ENCODE measurements at places on chromosomes 5 and 9.

DNA sequence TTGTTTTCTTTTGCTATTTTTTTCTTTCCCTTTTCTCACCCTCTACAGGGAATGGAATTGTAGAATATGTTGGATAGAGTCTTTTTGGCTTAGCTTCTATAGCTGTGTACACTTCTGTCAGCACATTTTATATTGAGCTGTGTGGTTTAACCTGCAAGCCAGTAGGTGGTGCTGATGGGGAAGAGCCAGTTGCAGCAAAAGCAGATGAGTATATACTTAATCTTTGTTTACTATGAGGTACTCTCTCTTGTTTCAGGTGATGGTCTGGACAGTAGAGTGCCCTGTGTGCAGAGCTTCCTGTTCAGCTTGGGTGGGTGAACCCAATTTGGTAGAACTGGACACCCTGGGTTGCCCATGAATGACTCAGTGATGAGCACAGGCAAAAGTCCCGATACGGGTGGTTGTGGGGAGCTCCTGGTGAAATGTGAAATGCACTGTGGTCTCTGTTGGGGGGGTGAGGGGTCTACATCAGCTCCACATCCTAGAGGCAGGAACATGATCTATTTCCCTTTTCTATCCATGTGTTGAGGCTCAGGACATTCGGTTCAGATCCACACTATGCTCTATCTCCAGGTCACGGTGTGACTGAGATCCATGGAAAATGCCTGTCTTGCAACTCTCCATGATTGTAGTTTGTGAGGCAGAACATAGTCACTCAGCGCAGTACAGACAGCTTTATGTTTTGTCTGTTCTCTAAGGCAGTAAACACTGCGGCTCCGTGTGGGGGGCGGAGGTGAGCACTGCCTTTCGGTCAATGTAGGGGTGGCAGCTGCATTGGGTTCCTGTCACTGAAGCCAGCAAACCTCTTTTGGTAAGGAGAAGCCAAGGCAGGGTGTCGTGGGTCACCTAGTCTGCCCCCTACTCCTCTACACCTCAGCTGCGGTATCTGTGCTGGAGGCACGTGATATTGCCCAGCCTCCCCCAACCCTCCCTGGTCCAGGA lies 353.2 kb downstream of the PRR16 start:
- DNase-seq, result peak; percentile 31

- DNase-seq, result peak; percentile 37
These were observed 19.2 kb upstream of the SHB start for GRCh38 chr9:38088006-38088925.

DNA sequence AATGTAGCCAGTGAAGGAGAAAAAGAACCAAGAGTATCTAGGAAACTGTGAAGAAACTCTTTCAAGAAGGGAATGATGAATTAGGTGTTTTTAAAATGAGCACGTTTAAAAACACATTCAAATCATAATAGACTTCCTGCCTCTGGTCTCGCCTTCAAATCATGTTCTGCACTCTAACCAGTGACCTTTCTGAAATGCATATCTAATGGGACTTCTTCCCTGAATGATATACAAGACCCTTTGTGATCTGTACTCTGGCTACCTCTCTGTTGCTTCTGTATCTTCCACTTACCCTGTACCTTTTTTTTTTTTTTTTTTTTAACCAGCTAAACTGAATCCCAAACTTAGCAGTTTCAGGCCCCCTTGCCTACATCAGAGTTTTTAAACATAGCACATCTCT lies 19.5 kb downstream of the SRFBP1 start:
- no peak for DNase-seq

DNA sequence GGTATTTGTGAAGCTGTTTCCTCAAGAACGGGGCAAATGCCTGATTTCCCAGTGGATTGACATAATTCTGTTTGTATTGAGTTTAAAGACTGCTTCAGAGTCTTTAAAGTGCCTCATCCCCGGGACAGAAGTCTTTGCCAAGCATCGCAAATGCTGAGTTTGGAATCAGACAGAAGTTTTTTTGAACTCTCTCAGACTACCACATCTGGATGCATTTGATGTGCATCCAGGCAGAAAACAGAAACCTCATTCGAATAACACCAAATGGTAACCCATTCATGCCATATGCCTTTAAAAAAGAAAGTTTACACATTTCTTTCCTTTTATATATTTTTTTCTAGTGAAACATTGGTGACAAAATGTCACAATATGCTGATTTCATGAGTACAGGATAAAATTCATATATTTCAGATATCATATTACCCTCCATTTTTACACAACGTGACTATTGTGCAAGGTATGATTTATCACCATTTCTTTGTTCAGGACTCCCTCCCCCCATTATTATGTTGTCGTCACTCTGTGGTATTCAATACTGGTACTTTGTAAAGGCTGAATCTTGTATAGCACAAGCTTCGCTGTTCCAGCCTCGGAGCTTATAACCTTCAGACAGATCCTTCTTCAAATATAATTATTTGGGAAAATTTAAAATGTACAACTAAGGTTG lies 91.1 kb downstream of the ZNF608 start:
- no peak for DNase-seq

- DNase-seq, result no peak
These were observed 4.1 kb downstream of the FBXW11 start for GRCh38 chr5:172002310-172002709.

GRCh38 chr5:143206196-143207053 lies 197.1 kb downstream of the NR3C1 start:
- DNase-seq, result no peak

GRCh38 chr9:136090056-136090735 lies 4.9 kb downstream of the NACC2 start:
- no peak for DNase-seq

GRCh38 chr5:6711409-6712141 lies 1.7 kb upstream of the TENT4A start:
- DNase-seq, result peak; percentile 73

DNA sequence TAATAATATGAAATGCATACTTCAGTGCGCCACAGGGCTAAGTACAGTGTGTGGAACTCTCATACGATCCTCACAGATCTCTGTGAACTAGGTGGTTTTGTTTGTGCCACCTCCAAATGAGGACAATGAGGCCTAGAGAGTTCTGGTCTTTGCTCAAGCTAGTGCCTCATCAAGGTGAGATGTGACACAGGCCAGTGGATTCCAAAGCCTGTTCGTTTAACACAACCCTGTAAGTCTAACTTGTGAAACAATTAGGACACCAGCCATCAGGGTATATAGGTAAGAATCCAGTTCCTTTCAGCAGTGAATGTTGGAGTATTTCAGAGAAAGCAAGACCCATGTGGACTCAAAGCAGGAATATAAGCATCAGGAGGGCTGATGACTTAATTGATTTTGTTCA lies 130.7 kb upstream of the GAS1 start:
- no peak for DNase-seq

DNA sequence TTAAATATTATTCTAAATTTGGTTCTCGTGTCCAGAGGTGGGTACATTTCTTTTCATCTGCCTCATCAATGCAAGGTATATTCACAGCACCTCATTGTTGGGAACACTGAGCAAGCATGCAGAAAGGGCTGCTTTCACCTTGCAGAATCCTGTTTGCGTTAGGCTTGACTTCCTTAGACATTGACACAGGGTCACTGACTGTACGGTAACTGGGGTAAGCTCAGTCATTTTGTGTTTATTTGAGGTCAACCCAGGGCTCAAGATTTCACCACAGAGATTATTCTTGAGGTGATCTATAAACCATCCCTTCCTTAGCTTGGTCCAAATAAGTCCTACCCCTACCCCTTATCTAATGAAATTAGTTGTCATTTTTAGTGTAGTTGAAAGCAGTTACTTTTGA lies 1.7 kb upstream of the PTPDC1 start:
- no peak for DNase-seq

DNA sequence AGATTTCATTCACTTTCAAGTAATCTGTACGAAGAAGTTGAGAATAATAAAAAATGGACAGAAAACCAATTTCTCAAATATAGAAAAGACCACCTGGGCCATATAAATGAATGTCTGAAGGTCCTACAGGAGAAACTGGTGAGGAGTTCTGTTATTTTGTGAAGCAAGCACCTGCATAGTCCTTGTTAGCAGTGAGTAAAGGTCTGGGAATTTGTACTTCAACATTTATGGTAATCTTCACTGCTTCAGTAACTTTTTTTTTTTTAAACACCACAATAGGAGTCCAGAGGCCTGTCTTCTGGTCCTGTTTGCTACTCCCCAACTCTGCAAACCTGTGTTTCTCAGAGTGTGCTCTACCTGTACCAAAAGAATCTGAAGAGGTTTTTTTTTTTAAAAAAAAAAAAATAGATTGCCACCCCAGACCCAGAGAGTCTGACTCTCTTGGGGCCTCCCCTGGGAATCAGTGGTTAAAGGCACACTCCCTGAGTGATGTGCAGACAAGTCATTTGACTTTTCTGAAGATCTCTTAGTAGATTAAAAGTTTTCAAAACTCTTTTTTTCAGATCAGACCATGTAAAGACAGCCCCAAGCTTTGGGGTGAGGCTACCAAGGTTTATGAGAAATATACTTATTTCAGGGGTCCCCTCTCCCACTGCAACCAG lies 55.5 kb downstream of the FAM81B start:
- DNase-seq, result peak; percentile 7

- DNase-seq, result peak; percentile 48
These were observed 73.8 kb downstream of the SNCAIP start for GRCh38 chr5:122385808-122386207.

DNA sequence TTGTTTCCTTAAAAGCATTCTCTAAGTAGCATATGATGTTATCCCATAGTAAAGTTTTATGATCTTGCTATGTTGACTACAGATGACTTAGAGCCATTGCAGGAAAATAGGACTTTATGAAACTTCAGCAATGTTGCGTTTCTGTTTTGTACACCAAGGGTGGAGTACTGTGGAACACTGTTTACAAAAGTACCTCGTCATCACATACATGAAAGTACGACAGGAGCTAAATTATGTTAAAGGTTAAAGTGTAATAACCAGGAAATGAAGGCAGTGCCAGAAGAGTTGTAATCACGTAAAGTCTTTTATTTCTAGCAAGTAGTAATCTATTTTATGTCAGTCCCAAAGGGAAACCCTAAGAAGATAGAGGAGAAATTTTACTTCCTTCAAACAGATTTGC lies 50.9 kb downstream of the C9orf85 start:
- no peak for DNase-seq

- DNase-seq, result no peak
These were observed 65.6 kb downstream of the FOCAD start for GRCh38 chr9:20749496-20750198.

- DNase-seq, result no peak
These were observed 6.6 kb upstream of the PCSK1 start for GRCh38 chr5:96439477-96440184.

DNA sequence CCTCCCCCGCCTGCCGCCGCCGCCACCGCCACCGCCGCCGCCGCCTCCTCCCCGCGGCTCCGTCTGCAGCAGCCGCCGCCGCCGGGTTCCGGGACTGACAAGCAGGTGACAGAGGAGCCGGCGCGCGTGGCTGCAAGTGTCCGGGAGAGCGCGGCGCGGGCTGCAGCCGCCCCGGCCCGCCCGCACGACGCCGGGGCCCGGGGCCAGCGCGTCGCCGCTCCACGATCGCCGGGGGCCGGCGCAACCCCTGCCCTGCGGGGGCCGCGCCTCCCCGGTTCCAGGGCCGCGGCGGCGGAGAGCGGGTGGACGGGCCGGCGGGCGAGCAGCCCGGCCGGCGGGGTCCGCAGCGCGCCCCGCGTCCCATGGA lies 343 bp downstream of the LMX1B start:
- no peak for DNase-seq

GRCh38 chr9:111559000-111559610 lies 34.1 kb downstream of the ZNF483 start:
- peak; percentile 69 for DNase-seq

- no peak for DNase-seq
These were observed 5.7 kb downstream of the SUSD1 start for GRCh38 chr9:112169368-112169767.

GRCh38 chr5:80125962-80126480 lies 90.9 kb downstream of the THBS4 start:
- DNase-seq, result peak; percentile 48

- DNase-seq, result no peak
These were observed 779.3 kb downstream of the CDH9 start for GRCh38 chr5:26259081-26259480.

- DNase-seq, result no peak
These were observed 571 bp downstream of the CNTFR start for GRCh38 chr9:34588671-34589635.

- peak; percentile 100 for DNase-seq
These were observed 32.4 kb downstream of the PCDHGC5 start for GRCh38 chr5:141521244-141521781.

GRCh38 chr9:89525446-89526374 lies 27.8 kb upstream of the SEMA4D start:
- no peak for DNase-seq

GRCh38 chr5:113089653-113090335 lies 113.2 kb downstream of the DCP2 start:
- peak; percentile 54 for DNase-seq

DNA sequence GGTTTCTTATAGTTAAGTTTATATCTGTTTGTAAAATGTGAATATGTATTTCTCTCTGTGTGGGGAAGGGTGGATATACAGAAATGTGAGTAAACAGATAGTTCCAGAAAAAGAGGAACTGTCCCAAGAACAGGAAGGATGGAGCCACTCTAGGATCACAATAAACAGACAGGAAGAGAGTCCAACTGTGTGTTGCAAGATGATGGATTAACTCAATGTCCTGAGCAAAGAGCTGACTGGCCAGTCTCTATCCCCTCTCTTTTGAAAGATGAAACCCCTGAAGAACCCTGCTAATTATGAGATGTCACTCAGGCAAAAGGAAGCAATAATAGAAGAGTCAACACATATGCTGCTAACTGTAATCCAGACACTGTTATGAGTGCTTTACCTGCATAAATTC lies 202.7 kb downstream of the SEMA6A start:
- DNase-seq, result no peak

GRCh38 chr9:136372561-136373299 lies 739 bp downstream of the CARD9 start:
- DNase-seq, result peak; percentile 86

DNA sequence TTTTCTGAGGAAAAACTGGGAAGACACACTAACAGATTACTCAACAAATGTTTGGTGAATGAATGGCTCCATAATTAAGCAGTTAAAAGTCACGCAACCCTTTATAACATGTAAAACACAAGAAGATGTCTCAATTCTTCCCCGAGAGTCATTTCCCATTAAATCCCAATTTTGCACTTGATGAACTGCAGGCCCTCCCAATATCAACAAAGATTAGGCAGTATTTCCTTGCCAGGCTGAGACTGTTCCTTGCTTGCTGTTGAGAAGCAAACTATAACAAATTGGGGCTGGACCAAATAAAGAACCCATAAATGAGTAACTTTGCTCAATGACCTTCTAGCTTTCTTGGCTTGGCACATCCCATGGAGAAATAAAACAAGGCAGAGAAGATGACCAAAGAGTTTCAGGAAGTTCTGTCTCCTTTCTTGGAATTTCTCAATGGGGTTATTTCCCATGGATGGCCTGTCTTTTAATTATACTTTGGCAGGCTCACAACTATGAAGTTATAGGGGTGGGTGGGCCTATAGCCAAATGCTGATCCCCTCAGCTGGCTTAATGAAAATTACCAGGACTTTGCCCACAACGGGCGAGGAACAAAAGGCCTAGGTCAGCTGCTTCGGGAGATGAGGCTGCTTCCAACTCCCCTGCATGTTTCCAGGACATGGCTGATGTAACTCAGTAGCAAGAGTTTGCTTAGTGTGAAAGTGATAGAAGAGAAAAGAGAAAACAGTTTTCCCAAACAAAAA lies 243.1 kb upstream of the RFX3 start:
- DNase-seq, result peak; percentile 11
